ENCODE measurements at places on chromosomes 11 and 22. TPM values are rescaled to one million over a fixed set of nuclear protein-coding genes. Genes with fewer than 3 reads are reported as not detected.

DNA sequence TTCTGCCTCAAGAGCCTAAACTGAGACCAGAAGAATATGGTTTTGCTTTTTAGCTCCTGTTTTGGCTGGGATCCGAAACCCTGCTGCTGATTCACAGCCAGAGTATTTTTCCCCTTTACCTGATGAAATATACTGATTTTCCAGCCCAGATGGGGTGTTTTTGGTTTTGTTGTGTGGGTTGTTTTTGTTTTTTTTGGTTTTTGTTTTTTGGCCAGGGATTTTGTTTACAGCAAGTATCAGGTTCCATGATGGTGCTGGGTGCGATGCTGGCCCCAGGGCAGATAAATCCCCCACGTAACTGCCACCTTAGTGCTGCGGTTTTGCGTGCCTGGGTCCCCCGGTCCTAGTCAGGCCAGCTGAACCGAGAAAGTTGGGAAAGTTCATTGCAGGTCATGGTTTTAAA is 103.7 kb downstream of the ZBTB16 start:
- DNase-seq: peak; percentile 45

OOSP3 gene
- polyA plus RNA-seq: not detected

CSRP3 gene
- not detected for polyA plus RNA-seq

DNA sequence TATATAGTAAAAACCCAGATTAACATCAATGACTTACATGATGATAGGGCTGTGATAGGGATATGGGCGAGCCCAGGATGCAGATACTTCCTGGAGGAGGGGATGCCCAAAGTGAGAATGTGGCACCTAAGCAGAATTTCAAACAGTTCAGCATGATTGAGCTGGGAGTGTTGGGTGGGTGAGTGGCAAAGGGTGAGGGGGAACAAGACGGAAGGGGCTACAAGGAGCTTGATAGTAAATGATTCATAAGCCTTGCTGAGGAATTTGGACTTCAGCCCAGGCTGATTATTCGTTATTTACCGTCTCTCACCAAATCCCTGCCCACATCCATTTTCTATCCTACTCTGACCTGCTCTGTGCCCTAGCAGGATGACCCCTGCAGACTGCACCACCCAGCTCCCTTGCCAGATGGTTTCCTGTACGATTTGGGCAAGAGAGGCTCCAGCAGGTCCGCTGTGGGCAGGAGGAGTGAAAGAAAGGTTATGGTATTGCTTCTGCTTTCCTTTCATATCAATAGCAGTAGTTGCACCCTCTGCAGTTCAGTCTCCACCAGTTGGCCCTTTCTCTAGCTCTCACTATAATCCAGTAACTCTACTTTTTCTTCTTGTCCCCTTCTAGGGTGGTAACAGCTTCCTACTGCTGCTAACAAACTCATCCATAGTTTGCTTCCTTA is 30.3 kb upstream of the SIK2 start:
- DNase-seq: no peak

INPP5J gene
- 0.26 TPM for polyA plus RNA-seq

DNA sequence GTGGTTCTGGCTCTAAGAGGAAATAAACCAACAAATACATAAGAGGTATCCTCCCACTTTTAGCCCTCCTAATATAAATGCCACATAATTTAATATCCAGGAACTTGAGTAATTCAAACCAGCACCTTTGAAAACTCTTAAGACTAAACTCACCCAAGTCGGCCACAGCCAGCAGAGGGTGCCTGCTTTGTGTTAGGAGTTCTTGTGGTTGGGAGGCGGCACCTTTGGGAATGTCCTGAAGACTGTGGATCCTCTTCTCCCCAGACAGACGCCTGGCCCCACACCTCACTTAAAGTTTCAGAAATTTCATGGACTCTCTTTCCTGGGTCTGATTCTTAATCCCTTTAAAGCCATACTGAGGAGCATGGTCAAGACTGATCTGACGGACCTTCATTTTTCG is 169.0 kb downstream of the TBC1D22A start:
- DNase-seq: no peak

OR52I2 gene
- not detected for polyA plus RNA-seq

DNA sequence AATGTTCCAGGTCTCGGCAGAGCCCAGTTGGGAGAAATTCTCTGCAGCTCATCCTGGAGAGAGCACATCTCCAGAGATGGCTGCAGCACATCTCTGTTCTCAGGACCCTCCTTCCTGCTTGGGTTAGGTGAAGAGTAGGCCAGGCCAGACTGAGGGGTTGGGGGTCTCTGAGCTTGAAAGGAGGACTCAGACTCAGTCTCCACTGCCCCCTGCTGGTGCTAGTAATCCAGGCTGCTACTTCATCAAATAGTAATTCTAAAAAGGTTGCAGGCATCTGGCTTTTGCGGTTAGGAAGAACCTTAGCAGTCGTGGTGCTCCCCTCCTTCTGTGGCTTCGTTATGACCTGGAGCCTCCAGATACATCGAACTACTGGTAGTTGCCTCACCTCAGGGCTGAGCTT is 9.7 kb downstream of the TUB start:
- DNase-seq: no peak

DNA sequence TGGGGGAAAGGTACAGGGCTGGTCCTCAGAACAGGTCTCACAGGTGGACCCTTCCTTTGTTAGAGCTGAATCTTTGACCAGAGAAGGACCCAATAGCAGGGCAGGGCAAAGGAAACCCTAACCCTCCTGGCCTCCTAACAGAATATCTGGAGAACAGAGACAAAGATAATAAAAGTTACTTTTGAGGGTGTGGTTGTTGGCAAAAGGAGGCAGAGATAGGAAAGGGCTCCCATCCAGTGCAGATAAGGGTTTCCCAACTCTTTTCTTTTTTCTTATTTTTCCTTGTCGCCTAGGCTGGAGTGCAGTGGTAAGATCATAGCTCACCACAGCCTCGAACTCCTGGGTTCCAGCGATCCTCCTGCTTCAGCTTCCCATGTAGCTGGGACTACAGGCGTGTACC is 11.9 kb downstream of the PCSK7 start:
- no peak for DNase-seq

DNA sequence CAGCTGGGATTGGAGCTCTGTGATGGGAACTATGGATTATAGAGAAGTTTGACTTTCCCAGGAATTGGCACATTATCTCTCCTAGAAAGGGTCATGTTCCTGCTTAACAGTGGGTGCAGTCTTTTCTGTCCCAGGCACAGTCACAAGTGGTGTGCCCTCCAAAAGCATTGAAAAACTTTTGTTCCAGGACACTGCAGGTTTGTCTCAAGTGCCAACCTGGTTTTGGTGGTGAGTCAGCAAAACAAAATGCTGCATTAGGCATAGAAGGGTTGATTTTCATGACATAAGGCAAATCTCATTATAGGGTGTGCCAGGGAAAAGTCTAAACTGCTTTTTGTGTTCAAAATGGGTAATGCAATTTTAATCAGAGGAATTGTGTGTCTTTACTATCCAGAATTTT is 4.9 kb downstream of the HTATIP2 start:
- DNase-seq: peak; percentile 41

DNA sequence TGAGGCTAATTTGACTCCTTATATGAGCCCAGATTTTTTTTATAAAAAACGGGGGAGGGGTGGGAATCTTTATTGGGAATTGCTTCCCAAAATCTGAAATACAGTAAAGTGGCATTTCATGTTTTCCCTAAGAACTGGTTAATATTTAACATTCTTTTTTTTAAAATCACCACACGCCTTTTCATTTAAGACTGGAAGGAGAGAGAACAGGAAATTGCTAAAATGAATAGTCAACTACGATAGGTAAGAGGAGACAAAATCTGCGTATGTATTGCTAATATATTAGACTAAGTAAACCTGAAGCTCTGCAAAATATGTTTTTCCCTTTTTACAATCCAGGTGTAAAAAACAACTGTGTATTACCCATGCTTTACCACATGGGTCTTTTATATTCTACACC is 57.0 kb downstream of the SOX6 start:
- DNase-seq: no peak

- DNase-seq: no peak
These were observed 16.0 kb downstream of the POLA2 start for GRCh38 chr11:65277631-65278277.

KBTBD3 gene
- polyA plus RNA-seq: 1.5 TPM

ANO1 gene
- polyA plus RNA-seq: 158 TPM

DNA sequence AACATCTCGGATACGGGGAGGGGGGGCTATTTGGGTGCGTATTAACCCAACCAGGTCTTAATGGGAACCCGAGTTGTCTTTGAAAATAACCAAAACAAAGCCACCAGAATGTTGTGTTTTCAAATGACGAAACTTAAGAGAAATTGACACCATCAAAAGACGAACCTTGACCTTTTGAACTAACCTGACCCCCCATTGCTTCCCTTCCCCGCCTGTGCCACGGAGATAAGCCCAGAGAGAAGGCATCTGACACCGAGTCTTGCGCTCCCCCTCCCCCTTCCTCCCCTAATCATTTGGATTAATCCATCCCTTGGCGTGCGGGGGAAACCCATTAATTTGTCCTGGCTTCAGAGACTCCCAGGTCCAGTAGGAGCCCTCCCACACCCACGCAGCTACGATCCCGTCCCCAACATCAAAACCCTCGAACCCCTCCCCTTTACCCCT is 4.5 kb upstream of the GCAT start:
- no peak for DNase-seq

KRTAP5-8 gene
- polyA plus RNA-seq: not detected

DNA sequence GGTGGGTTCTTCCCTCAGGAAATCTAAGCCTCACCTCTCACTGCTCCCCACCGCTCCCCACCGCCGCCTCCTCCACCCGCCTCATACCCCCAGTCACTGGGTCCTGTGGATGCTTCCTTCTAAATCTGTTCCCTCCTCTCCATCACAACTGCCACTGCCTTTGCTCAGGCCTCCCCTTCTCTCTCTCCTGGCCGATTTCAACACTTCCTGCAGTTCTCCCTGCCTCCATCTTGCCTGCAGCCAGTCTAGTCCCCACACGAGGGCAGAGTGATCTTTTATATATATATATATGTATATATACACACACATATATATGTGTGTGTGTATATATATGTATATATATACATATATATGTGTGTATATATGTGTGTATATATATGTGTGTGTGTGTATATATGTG is 27.8 kb downstream of the CREB3L1 start:
- DNase-seq: no peak

DNA sequence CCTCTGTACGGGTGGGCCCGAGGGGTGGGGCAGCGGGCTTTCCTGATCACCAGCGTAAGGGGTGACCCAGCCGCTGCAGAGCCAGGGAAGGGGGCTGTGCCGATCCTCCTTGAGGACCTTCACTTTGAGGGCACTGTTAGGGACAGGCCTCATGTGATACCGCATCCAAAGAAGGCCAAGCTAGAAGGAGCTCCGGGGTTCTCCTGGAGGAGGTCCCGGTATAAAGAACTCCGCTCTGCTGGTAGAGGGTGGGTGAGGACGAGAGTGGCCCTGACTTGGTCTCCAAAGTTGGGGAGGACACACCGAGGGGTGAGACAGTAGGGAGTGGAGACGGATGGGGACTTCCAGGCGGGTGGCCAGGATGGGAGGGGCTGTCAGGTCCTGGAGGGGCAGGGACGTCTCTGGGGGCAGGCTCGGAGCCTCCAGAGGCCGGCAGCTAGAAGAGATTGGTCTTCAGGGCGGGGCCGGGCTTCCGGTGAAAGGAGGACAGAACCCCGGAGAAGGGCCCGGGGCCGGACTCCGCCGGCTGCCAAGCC is 4.6 kb downstream of the PHOX2A start:
- no peak for DNase-seq

- no peak for DNase-seq
These were observed 114.1 kb downstream of the STIM1 start for GRCh38 chr11:3969613-3970012.

DNA sequence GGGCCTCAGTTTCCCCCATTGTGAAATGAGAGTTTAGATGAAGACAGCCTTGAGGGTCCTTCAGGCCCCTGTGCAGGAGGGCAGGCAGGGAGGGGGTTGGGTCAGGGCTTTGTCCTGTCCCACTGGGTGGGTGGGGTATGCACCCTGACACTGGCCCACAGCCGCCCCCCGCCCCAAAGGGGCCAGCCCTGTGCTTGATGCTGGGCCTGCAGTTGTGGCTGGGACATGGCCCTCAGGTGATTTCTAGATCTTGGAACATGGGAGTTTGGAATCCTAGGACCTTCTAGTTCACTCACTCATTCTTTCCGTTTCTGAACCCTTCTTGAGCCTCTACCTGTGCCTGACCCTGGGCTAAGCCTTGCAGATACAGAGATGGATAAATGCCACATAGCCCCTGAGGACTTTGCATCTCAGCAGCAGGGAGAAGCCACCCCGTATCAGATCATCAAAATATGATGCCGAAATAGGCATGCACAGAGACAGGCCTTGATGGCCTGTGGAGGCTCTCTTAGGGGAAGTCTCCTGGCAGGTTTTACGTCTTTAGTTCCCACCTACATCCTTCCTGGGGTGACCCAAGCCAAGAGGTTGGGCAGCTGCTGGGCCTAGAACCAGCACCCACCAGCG is 76.0 kb downstream of the FBLN1 start:
- no peak for DNase-seq

SVIP gene
- polyA plus RNA-seq: 3.3 TPM

GRCh38 chr11:117837791-117838190 is 13.2 kb upstream of the FXYD2 start:
- DNase-seq: no peak

NRIP3 gene
- 1.0 TPM for polyA plus RNA-seq

DNA sequence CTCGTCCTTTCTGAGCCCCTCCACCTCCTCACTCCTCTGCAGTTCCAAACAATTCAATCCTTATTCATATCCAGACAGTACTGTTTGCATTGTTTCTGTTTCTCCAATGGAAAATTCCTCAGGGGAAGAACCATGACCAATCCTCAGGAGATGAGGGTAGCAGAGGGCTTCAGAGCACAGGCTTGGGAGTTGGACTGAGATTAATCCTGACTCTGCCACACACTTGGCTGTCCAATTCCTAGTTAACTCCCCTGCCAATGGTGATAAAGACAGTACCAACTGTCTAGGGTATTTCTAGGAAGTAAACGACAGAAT is 58.0 kb downstream of the MICAL3 start:
- DNase-seq: no peak

GRCh38 chr11:9625162-9625561 is 38.7 kb upstream of the SWAP70 start:
- DNase-seq: no peak

OR52E8 gene
- polyA plus RNA-seq: not detected

ARHGAP8 gene
- 26.0 TPM for polyA plus RNA-seq

DNA sequence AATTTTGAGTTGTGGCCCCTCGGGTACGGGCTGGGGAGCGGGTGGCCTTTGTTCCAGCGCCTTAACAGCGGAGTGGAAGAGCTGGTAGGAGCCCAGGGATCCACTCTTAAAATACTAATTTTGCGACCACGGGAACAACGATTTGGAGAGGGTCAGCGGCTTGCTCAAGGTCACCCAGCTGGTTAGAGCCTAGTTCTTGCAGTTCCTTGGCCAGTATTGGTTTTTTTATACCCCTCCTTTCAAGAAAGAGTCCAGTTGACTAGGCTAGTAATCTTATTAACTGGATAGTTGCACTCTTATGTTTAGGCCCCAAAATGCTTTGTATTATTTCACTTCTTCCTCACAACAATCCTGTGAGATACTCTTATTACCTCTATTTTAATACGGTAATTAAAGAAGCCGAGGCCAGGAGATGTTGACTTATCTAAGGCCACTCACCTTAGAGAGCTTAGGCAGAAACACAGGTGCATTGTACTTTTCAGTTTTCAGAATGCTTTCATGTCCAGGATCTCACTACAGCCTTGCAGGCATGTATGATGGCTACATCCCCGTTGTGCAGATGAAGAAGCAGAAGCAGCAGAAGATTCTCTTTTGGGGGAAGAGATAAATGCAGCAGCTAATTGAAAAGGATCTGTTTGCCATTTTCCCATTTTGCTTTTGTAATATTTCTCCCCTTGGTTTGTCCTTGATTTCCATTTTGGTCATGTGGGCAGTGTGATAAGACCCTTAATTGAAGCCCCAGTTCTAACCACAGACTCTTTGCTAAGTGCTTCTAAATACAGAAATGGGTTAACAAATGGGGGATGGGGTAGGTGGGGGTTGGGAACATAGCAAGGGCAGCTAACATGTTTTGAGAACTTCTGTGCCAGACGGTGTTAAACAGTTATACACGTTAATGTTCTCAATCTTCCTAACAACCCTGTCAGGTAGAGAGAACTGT is 1.4 kb downstream of the SREBF2 start:
- no peak for DNase-seq
